ENCODE measurements at places on chromosomes 1 and 21. TPM values are rescaled to one million over a fixed set of nuclear protein-coding genes. Genes with fewer than 3 reads are reported as not detected.

GRCh38 chr1:42998386-42998785 is 39.7 kb upstream of the SLC2A1 start:
- DNase-seq, result no peak

Gene UMODL1
- total RNA-seq, result 0.82 TPM

Gene SERPINC1
- 0.95 TPM for total RNA-seq

GRCh38 chr1:69611316-69611715 is 43.6 kb downstream of the LRRC7 start:
- no peak for DNase-seq

DNA sequence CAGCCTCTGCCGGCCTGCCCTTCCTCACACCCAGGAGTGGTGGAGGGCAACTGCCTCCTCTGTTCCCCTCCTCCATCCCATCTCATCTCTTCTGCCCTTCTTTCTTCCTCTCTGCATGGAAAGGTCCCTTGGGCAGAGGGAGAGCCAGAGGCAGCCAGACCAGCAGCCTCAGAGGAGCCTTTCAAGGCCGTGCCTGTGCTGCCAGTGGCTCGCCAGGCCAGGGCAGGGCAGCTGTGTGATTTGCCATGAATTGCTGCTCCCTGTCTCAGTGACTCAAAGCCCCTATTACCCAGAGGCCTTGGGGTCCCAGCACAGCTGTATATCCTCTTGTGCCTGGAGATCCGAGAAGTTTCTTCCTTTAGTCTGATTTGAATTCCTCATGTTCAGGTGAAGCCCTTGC is 21.9 kb downstream of the TMCC2 start:
- no peak for DNase-seq

DNA sequence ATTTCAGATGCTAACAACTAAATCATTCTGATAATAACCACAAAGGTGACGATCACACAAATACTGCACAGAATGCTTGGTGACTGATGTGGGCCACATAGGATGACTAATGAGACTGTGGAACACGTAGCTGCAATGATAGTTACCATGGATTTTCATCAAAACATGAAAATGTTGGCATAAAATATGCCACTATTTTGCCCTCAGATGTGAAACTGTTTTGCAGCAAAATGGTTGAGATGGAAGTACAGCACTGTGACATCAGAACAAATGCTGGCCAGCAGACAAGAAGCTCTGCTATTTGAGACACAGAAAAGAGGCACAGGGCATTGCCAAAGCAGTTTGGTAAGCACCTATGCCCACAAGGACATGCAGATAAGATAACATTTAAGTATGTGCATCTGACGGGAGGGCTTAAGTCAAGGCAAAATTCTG is 83.8 kb downstream of the NIBAN1 start:
- peak; percentile 45 for DNase-seq

All from T-cell (primary cell).